ENCODE measurements at places on chromosomes 7 and 10. TPM values are rescaled to one million over a fixed set of nuclear protein-coding genes. Genes with fewer than 3 reads are reported as not detected.

Gene CRTAC1
- 5.6 TPM for total RNA-seq

Gene ZNF365
- total RNA-seq: 1.1 TPM

- H3K4me1 ChIP-seq: no peaks in the 10 kb centered on the region
- no peak for DNase-seq
- no peak overlapping the region for H3K27ac ChIP-seq
Observed at GRCh38 chr7:34168013-34168412, 262.7 kb downstream of the BMPER start.

- H3K27me3 ChIP-seq: no peaks in the 10 kb centered on the region
- DNase-seq: no peak
- H3K4me1 ChIP-seq: no peaks in the 10 kb centered on the region
- no peak overlapping the region for H3K27ac ChIP-seq
- H3K4me3 ChIP-seq: no peak overlapping the region
- no peaks in the 10 kb centered on the region for H3K36me3 ChIP-seq
Observed at GRCh38 chr7:155338632-155339320, 41.1 kb downstream of the INSIG1 start.

DNA sequence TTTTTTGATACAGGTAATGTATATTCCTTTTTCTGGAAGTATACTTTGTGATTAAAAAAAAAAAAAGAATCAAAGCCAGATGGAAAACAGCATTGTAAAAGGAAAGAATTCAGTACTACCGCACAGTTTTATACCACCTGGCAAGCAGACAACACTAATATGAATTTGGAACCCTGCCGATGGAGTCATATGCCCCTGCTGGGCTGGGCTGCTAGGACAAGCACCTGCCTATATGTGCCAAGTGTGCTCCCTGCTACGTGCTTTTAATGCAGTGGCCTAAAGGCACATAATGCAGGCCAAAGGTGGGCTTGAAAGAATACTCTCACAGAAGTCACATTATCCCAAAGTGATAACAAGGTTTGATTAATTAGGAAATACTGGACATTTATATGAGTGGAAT, 29.8 kb upstream of the WAC start:
- no peak overlapping the region for H3K27ac ChIP-seq
- H3K4me1 ChIP-seq: no peaks in the 10 kb centered on the region
- H3K4me3 ChIP-seq: no peak overlapping the region
- no peaks in the 10 kb centered on the region for H3K27me3 ChIP-seq

DNA sequence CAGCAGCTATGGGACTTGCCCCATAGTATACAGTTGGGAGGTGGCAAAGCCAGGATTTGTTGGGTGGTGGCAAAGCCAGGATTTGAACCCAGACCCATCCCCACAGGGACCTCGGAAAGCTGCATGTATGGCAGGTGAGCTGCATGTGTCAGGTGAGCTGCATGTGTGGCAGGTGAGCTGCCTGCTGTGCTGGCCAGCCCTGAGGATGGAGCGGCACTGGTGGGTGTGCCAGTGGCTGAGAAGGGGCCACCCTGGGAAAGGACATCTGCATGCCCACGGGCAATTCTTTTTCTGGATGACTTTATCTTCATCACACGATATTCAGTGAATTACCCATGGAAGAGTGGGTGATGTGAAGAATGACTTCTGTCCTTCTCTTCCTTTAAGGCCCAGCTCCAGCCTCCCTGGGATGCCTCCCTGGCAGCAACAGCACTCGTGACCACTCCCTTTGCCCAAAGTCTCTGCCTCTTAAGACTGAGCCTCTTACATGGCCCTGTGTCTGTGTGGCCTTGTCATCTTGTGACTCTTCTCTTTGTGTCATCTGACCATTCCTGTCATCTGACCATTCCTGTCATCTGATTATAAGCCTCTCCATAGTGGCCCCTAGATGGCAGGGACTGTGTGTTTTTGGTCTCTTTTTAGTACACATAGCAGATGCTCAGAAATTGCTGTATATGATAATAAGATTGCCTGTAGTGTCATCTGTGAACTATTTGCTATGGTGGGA, 25.0 kb downstream of the CLEC2L start:
- no peaks in the 10 kb centered on the region for H3K27me3 ChIP-seq
- no peak overlapping the region for H3K4me3 ChIP-seq
- no peaks in the 10 kb centered on the region for H3K36me3 ChIP-seq
- no peak for DNase-seq
- H3K27ac ChIP-seq: no peak overlapping the region

- H3K27me3 ChIP-seq: no peaks in the 10 kb centered on the region
- peak overlapping the region; percentile 5 for H3K27ac ChIP-seq
- peaks cover 8% of the 10 kb centered on the region for H3K4me1 ChIP-seq
- no peak for DNase-seq
Observed at GRCh38 chr10:89064748-89065147, 74.2 kb downstream of the FAS start.

DNA sequence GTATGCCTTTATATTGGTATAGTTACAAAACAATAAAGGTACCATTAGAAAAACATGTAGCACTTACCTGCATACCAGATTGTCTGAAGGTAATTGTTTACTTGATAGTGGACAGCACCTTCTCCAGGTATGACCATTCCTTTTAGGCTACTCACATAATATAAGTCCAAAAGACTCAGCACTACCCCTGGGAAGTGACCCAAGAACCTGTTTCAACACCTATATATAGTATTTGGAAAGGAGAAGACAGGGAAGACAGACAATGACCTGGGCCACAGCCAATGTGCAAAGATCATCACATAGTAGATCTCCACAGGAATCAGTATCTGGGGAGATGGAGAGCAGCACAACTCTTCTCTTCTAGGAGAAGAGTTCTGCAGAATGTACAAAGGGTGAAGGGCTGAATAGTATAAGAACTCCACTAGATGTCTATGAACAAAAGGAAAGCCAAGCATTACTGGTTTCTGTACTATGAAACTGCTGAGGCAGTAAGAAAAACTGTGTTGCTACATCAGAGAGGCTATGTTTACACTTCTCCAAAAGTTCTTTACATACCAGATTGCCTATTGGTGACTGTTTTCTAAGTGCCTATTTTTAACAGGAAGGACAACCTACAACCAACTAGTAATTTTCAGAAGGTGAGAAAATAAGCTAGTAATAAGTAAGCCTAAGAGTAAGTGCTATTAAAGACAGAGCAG, 159.2 kb downstream of the BTAF1 start:
- H3K4me1 ChIP-seq: no peaks in the 10 kb centered on the region
- H3K27me3 ChIP-seq: no peaks in the 10 kb centered on the region
- peaks cover 36% of the 10 kb centered on the region for H3K36me3 ChIP-seq
- DNase-seq: no peak
- H3K4me3 ChIP-seq: no peak overlapping the region
- no peak overlapping the region for H3K27ac ChIP-seq

GRCh38 chr7:66145400-66146104, 30.9 kb downstream of the CRCP start:
- H3K27me3 ChIP-seq: no peaks in the 10 kb centered on the region
- DNase-seq: peak; percentile 72
- peaks cover 13% of the 10 kb centered on the region for H3K4me1 ChIP-seq

GRCh38 chr10:14654821-14655382, 119.8 kb downstream of the FAM107B start:
- H3K36me3 ChIP-seq: no peaks in the 10 kb centered on the region
- H3K27me3 ChIP-seq: no peaks in the 10 kb centered on the region
- DNase-seq: no peak
- H3K4me1 ChIP-seq: no peaks in the 10 kb centered on the region

GRCh38 chr7:96739609-96740008, 30.0 kb upstream of the SEM1 start:
- DNase-seq: no peak
- no peak overlapping the region for H3K27ac ChIP-seq
- H3K4me1 ChIP-seq: no peaks in the 10 kb centered on the region
- no peak overlapping the region for H3K4me3 ChIP-seq
- H3K27me3 ChIP-seq: no peaks in the 10 kb centered on the region

DNA sequence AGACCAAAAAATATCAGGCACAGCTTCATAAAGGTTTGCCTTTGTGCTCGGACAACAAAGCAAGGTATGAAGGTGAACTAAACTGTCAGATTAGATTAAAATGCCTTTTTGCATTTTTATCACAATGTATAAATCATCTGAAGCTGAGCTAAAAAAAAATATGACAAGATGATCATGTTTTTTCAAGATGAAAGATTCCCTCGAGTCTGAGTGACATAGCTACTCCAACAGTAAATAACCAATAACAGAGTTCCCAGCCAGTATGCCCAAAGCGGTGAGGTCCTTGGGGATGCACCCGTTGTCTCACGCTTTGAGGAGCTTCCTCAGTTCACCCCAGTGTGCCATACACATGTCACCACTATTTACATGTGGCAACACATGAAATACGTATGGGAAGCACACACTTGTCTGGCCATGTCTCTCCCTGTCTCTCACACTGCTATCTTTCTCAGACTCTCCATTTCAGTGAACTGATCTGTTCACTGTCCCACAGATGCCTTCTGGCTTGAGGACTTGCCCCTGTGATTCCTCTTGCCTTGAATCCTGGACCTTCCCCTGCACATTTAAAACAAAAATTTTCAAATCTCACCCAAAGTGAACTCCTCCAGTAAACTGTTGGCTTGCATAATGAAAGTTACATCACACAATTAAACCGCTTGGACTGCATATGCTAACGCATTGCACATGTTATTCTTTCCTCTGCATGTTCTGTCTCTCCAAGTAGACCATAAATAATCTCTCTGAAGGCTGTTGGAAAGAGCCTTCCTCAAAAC, 2.6 kb upstream of the PIK3CG start:
- H3K4me1 ChIP-seq: peaks cover 17% of the 10 kb centered on the region
- DNase-seq: no peak
- H3K27ac ChIP-seq: no peak overlapping the region
- H3K36me3 ChIP-seq: no peaks in the 10 kb centered on the region

- no peaks in the 10 kb centered on the region for H3K36me3 ChIP-seq
- H3K27me3 ChIP-seq: no peaks in the 10 kb centered on the region
- no peak overlapping the region for H3K27ac ChIP-seq
- DNase-seq: no peak
- H3K4me3 ChIP-seq: no peak overlapping the region
- no peaks in the 10 kb centered on the region for H3K4me1 ChIP-seq
Observed at GRCh38 chr7:68820321-68820720, 778.0 kb upstream of the AUTS2 start.

GRCh38 chr10:677038-677437, 12.4 kb downstream of the DIP2C start:
- H3K4me3 ChIP-seq: no peak overlapping the region
- H3K27ac ChIP-seq: peak overlapping the region; percentile 33

- H3K27me3 ChIP-seq: no peaks in the 10 kb centered on the region
- H3K27ac ChIP-seq: no peak overlapping the region
- DNase-seq: no peak
- H3K36me3 ChIP-seq: no peaks in the 10 kb centered on the region
Observed at GRCh38 chr7:69635555-69636185, 37.4 kb downstream of the AUTS2 start.

DNA sequence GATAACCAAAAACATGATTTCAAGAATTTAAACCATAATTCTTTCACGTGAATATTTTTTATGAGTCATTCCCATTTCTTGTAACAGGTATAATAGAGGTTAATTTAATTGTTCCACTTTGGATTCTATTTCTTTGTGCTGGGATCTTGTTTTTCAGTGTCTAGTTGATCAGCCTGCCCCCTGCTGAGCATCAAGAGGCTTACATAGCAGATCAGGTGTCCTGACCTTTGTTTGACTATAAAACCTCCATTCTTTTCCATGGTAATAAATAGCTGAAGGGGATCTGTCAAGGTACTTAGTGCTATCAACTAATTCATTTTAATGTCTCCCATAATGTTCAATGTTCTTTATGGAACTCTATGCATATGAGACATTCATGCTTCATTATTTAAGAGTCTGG, 4.9 kb downstream of the COL17A1 start:
- no peak for DNase-seq
- H3K27me3 ChIP-seq: no peaks in the 10 kb centered on the region
- H3K27ac ChIP-seq: no peak overlapping the region
- H3K4me1 ChIP-seq: peaks cover 3% of the 10 kb centered on the region
- no peak overlapping the region for H3K4me3 ChIP-seq
- no peaks in the 10 kb centered on the region for H3K36me3 ChIP-seq
